T-cell (primary cell): ENCODE measurements at places on chromosomes 6 and 20.

GRCh38 chr6:4981761-4982160 lies 22.1 kb downstream of the RPP40 start:
- DNase-seq = no peak

DNA sequence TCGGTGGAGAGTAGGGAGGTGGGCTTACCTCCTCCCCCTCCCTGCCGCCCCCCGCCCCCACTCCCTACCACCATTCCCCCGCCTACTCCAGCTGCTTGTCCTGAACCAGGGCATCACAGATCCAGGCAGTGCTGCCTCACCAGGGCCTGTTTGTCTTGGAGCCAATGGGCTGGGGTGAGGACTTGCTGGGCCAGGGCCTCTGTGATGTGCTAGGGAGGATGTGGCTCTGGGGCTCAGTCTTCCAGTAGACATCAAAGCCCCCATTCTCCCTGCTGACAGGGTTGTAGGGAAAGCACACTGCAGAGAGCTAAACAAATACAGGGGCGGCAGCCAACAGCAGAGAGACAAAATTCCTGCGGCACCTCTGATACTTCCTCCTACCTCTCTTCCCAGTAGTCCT lies 48.2 kb upstream of the NXT1 start:
- DNase-seq = no peak

GRCh38 chr6:137488150-137489045 lies 5.8 kb downstream of the OLIG3 start:
- DNase-seq = no peak

- no peak for DNase-seq
Measured at GRCh38 chr6:148830614-148831013, 83.8 kb downstream of the UST start.

GRCh38 chr20:25389401-25389857 lies 1.2 kb downstream of the ABHD12 start:
- no peak for DNase-seq

DNA sequence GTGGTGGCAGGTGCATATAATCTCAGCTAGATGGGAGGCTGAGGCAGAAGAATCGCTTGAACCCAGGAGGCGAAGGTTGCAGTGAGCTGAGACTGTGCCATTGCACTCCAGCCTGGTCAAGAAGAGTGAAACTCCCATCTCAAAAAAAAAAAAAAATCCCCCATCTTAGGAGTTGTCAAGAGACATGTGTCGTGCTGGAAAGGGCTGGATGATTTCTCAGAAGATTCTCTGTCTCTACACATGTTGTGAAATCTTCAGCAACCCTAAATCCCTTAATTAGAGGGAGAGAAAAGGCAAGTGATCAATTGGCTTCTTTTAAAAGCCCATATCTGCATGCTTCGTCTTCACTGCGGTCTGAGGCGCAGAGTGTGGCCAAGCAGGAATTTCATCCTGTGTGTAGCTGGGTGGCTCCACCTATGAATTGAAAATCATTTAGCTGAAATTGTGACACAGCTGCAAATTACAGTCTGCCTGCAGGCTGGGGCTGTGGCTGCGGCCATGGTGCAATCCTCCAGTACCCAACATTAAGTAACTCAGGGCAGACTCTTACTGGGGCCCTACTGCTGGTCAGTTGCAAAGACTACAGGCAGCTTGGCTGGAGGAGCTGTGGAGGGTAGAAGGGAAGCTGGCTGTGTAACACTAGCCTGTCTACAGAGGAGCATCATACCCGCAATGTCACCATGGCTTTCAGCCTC lies 3.2 kb upstream of the TGM3 start:
- DNase-seq = no peak

DNA sequence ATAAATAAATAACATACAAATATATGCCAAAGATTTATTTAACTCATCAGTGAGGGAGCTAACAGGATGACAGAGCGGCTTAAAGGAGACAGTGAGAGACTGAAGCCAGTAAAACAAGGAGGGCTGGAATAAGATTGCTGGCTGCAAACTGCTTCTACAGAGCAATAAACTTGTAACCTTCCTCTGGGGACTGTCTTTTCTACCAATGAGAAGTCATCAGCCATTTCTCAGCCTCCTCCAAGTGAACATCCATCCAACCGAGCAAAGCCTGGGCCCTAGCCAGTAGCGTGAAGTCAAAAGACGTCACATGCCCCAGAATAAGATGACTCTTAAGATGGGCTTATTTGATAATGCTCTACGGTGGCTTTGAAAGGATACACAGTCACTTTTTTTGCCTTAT lies 42.5 kb downstream of the CPXM1 start:
- no peak for DNase-seq

GRCh38 chr6:1191141-1191630 lies 120.7 kb upstream of the FOXQ1 start:
- no peak for DNase-seq
